Esophagus muscularis mucosa (tissue), 4 donors: ENCODE measurements at places on chromosomes 3 and 15.

DNA sequence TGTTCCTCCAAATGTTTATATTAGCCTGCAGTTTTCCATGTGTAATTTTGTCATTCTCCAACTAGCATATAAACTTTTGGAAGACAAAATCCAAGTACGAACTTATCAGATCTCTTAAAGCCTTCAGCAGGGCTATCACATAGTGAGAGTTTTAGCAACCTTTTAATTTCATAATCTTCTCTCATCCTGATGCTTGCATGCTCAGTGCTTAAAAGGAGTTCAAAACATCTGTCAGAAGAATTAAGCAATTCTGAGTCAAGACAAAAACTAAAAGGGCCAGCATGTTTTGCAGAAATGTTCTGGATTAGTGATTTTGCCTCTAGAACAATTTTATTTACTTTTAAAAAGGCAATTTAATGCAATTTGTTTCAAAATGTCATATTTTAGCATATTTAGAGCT, 73.4 kb upstream of the SLC2A2 start:
- DNase-seq: no peak

DNA sequence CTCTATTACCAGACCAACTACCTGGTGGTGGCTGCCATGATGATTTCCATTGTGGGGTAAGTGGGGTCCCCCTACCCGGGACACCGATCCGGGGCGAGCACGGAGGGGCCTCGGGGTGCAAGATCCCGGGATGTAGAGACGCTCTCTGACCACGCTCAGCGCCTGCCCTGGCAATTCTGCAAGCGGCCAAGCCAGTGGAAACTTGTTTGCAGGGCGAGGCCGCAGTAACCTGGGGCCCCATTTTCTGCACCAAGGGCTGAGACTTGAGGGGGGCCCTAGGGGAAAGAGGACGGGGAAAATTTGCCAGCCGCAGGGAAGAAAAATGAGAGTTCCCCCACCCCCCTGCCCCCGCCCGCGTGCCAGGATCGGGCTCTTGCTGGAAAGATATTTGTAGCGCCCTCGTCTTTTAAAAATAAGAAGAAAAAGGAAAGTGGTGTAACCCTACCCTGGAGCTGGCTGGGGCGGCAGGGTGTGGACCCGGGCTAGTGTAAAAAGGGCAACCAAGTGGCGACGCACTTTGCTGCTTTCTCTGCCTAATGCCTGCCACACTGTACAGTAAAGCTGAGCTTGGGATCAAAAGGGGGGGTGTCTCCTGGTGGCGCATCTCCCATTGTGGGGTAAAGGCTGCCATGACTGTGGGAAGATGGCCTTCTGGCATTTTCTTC, 563 bp downstream of the ARL6IP5 start:
- DNase-seq: no peak

DNA sequence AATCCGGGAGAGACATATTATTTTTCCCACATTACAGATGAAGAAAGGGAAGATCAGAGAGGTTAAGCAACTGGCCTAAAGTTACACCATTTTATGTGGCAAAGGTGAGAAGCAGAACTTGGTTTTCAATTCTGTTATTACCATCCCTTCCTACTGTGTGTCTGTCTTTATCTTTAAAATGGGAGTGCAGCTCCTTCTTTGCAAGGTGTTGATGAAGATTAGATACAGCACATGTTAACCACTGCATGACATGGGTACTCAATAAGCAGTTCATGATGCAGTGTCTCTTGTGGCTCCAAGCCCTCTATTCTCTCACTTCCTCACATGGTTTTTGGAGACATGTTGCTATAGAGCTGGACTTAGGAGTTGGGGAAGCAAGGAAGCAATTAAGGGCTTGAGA, 23.1 kb upstream of the TBC1D21 start:
- no peak for DNase-seq

DNA sequence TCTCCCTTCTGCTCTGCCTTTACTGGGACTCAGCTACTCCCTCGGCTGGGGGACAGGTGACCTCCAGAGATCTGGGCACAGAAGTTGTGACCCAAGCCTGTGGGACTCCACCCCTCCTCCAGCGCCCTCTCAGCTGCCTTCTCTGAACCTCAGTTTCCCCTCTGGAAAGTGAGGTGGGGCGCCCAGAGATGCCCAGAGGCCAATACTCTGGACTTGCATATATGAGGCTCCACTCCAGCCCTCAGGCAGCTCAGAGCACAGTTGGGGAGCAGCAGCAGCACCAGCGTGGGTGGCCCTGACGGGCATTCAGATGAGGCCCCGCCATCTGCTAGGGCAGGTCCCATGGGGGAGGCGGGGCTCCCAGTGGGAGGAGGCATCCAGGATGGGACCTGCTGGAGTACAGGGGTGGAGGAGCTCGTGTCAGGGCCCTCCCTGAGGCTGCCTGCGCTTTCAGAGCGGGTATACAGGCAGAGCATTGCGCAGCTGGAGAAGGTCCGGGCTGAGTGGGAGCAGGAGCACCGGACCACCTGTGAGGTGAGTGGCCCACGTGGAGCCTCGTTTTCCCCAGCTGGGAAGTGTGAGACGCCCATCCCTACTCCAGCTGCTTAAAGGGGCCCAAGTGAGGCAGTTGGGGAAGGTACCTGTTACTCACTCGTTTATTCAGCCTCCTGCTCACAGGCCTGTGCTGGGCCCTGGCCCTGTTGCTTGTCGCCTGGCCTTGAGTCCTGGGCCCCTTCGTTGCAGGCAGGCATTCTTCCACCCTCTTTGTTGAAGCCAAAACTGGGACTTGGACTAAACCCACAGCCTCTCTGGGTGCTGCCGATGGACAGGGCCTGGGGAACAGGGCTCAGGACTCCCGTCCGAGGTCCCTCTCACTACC, 35.4 kb downstream of the PSTPIP1 start:
- no peak for DNase-seq

GRCh38 chr15:29883126-29883525, 60.9 kb upstream of the TJP1 start:
- DNase-seq: no peak

- peak; percentile 39 for DNase-seq
Measured at GRCh38 chr15:59751552-59752413, 62.7 kb upstream of the BNIP2 start.

DNA sequence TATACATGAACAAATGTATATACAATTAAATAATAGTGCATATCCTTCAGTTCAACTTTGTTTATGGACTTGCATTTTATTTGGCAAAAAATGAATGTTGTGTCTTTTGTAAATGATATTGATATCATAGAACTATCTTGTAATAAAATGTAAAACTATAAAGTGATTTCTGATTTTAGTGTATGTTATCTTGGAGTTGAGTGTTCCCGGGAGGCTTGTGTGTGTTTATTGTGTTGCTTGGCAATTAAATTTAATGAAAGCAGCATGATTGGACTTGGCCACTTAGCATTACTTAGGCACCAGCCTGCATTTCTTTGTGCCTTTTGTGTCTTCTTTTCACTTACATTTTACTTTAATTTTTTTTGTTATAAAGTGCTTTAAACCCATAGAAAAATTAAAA, 10.6 kb downstream of the ARHGEF26 start:
- DNase-seq: no peak
